ENCODE measurements at places on chromosomes 12 and 14.

DNA sequence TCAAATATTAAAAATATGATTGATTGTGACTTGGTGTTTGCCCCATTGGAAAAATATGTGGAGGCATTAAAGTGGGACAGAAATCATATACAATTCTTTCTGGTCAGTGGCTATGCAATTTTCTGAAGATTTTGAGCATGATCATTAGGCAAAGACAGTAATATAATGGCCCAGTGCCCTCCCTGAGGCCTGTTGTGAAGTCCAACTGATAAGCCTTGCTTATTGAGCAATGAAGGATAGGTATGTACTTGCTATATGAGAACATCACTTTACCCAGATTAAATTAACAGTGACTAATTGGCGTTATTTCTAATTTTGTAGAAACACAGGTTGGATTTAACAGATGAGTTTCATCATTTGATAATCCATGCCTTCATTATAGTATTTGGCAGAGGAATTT, 57.1 kb downstream of the NKX2-1 start:
- no peak for DNase-seq

- no peak for DNase-seq
These were observed 5.9 kb downstream of the GSG1 start for GRCh38 chr12:13097491-13098011.

GRCh38 chr12:111664499-111664898, 21.3 kb downstream of the BRAP start:
- no peak for DNase-seq

DNA sequence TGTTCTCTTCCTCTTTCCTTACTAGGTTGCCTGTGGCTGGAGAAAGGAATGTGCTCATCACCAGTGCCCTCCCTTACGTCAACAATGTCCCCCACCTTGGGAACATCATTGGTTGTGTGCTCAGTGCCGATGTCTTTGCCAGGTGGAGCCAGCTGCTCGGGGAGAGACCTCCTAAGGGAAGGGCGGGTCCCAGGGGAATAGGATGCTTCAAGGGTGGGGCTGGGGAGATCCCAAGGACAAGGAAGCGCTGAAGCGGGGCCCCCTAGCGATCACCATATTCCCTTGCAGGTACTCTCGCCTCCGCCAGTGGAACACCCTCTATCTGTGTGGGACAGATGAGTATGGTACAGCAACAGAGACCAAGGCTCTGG, 10.2 kb downstream of the MARS1 start:
- no peak for DNase-seq

DNA sequence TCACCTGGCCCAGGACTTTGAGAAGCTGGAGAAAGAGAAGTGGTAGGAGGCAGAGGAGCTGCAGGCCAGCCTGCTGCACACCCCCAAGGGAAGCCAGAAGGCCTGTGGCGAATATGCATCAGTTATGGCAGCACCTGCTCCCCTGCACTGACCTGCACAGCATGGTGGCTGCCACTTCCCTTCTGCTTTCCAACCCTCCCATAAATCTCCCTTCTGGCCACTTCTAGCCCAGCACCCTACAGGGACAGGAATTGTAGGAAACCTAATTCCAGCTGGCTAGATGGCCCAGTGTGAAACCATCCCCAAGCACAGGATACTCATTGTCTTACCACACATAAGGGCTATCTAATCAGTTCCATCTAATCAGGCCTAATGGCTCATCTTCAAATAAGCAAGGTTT, 136.3 kb downstream of the TBX3 start:
- DNase-seq, result no peak

GRCh38 chr14:89349171-89350008, 67.6 kb downstream of the FOXN3 start:
- DNase-seq, result peak; percentile 80

All from OCI-LY7 (cell line).